ENCODE measurements at places on chromosomes 5 and 9. TPM values are rescaled to one million over a fixed set of nuclear protein-coding genes. Genes with fewer than 3 reads are reported as not detected.

GRCh38 chr5:36535378-36535777, 71.0 kb upstream of the SLC1A3 start:
- no peak overlapping the region for H3K27ac ChIP-seq
- no peaks in the 10 kb centered on the region for H3K27me3 ChIP-seq
- no peaks in the 10 kb centered on the region for H3K4me1 ChIP-seq
- no peak for DNase-seq
- H3K4me3 ChIP-seq: no peak overlapping the region

The GARIN3 gene
- total RNA-seq: not detected

The IL4 gene
- not detected for total RNA-seq

GRCh38 chr5:3428334-3428733, 167.3 kb upstream of the IRX1 start:
- no peak overlapping the region for H3K4me3 ChIP-seq
- no peaks in the 10 kb centered on the region for H3K4me1 ChIP-seq
- H3K36me3 ChIP-seq: no peaks in the 10 kb centered on the region
- H3K27ac ChIP-seq: no peak overlapping the region

- no peaks in the 10 kb centered on the region for H3K4me1 ChIP-seq
- no peaks in the 10 kb centered on the region for H3K36me3 ChIP-seq
- H3K4me3 ChIP-seq: no peak overlapping the region
- no peaks in the 10 kb centered on the region for H3K27me3 ChIP-seq
- no peak overlapping the region for H3K27ac ChIP-seq
These were observed 24.8 kb downstream of the STX17 start for GRCh38 chr9:99931155-99931840.

The FAM221B gene
- total RNA-seq: not detected

- no peak overlapping the region for H3K4me3 ChIP-seq
- no peak for DNase-seq
- H3K27ac ChIP-seq: no peak overlapping the region
These were observed 71.2 kb downstream of the RAPGEF1 start for GRCh38 chr9:131668439-131669268.

The PTPRD gene
- total RNA-seq: 55.9 TPM

The WASHC1 gene
- total RNA-seq: 23.8 TPM

DNA sequence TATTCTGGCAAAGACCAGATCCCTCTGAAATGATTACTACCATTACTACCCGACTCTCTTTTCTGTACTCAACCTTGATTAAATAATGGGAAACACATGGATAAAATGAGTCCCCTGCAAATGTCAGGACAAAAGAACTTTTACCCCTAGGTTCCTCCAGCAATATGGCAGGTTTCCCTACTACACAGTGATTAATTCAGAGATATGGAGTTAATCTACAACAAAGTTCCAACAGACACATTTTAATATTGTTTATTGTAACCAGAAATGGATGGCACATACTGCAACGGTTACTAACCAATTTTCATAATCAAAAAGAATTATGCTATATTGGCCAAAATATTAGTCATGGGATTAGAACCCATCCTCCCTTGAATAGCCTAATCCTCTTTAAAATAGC, 294.8 kb downstream of the ATPSCKMT start:
- no peaks in the 10 kb centered on the region for H3K36me3 ChIP-seq
- no peak for DNase-seq
- no peak overlapping the region for H3K4me3 ChIP-seq
- no peaks in the 10 kb centered on the region for H3K27me3 ChIP-seq
- no peak overlapping the region for H3K27ac ChIP-seq
- H3K4me1 ChIP-seq: no peaks in the 10 kb centered on the region

DNA sequence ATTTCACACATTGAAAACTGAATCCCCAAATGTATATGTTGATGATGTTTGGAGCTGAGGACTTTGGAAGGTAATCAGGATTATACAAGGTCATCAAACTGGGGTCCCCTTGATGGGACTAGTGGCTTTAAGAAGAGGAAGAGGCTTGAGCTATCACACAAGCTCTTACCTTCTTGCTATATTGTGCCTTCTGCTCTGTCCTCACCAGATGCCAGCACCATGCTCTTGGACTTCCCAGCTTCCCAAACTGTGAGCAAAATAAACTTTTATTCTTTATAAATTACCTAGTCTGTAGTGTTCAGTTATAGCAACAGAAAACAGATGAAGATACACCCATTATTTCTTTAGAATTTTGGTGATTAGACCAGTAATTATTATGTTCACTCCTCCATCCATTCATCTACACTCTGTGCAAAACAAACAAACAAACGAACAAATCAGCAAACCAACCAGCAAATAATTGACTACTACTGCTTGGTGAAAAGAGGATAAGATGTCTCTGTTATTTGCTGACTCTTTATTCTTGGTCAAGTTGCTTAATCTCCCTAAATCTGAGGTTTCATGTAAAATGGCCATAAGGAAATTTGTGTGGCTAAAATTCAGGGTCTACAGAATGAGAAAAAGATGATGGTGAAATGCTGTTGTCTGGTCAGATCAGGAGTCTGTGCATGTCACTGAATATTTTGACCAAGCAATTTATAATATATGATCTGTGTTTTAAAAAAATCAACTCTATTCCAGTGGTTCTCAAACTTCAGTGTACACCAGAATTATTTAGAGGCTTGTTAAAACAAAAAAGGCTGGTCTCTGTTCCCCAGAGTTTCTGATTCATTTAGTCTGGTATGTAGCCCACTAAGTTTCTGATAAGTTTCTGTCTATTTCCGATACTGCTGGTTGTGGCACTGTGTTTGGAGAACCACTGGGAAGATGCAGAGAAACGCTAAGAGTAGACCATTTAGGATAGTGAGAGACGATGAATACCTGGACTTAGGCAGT, 854.1 kb downstream of the MAT2B start:
- H3K27ac ChIP-seq: no peak overlapping the region
- DNase-seq: no peak
- H3K36me3 ChIP-seq: no peaks in the 10 kb centered on the region
- no peak overlapping the region for H3K4me3 ChIP-seq
- peaks cover 13% of the 10 kb centered on the region for H3K4me1 ChIP-seq
- H3K27me3 ChIP-seq: no peaks in the 10 kb centered on the region

The TRIM14 gene
- 30.3 TPM for total RNA-seq

The TAF1L gene
- not detected for total RNA-seq

DNA sequence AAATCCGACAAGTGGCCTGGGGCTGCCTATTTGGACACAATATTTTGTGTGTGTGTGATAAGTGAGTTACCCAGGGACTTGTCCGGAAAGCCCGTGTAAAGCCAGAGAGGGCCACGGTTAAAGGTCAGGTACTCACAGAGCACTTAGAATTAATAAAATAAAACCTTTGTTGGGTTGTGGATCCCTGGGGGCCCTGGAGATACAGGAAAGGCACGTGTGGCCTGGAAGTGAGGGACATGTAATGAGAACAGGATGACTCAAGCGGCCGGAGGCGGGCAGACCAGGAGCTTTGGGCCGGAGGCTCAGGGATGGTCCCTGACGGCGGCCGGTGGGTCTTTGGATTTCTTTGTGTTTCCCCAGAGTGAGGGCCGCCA, 1.0 kb downstream of the DMRT2 start:
- no peak for DNase-seq
- no peaks in the 10 kb centered on the region for H3K36me3 ChIP-seq
- no peaks in the 10 kb centered on the region for H3K27me3 ChIP-seq

The OLFM1 gene
- not detected for total RNA-seq

The MVB12B gene
- total RNA-seq: 24.4 TPM

GRCh38 chr5:112779531-112779930, 41.8 kb downstream of the APC start:
- no peak overlapping the region for H3K27ac ChIP-seq
- no peak overlapping the region for H3K4me3 ChIP-seq
- no peaks in the 10 kb centered on the region for H3K36me3 ChIP-seq
- H3K4me1 ChIP-seq: no peaks in the 10 kb centered on the region
- no peak for DNase-seq

DNA sequence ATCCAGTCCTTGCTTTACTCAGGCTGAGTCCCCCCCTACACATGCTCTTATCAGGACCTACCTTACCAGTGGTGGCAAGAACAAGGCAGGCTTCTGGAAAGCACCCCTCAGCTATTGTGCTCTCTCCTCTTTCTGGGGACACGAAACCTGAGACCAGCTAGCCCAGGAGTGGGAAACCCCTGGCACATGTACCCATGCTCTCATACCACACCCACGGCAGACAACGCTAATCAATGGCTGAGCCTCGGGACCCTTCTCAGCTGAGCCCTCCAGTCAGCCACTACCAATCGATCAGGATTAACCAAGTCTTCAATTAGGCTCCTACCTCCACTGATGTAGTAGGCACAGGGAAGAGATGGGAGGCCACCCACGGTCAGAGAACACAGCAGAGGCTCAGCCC, 65.1 kb downstream of the VAV2 start:
- peak overlapping the region; percentile 65 for H3K27ac ChIP-seq
- no peak for DNase-seq
- H3K36me3 ChIP-seq: peaks cover 1% of the 10 kb centered on the region
- no peaks in the 10 kb centered on the region for H3K27me3 ChIP-seq
- no peak overlapping the region for H3K4me3 ChIP-seq

DNA sequence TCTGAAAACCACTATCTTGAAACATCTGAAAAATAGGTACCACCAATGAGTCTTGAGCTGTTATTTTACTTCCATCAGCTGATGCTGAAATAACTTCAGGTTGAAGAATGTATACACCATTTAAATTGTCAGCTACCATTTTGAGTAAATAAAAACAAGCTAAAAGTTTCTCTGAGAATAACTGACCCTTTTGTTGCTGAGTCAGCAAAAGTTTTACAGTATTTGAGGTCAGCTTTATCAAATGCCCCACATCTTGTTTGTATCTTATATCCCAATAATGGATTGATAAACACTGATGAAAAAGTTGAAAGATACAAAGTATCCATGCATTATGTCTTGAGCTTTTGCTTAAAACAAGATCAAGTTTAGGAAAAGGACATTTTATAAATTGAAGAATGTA, 22.8 kb downstream of the CPLANE1 start:
- H3K27ac ChIP-seq: no peak overlapping the region
- no peaks in the 10 kb centered on the region for H3K27me3 ChIP-seq
- DNase-seq: no peak
- H3K4me1 ChIP-seq: no peaks in the 10 kb centered on the region
- H3K36me3 ChIP-seq: no peaks in the 10 kb centered on the region

All from Caco-2 (cell line).